CD4-positive, alpha-beta T cell treated with Interleukin-2 at 100 ng/mL for 4 hours (primary cell): ENCODE measurements at places on chromosomes 12 and 14.

- DNase-seq = no peak
Observed at GRCh38 chr14:52781629-52782028, 9.8 kb downstream of the GNPNAT1 start.

DNA sequence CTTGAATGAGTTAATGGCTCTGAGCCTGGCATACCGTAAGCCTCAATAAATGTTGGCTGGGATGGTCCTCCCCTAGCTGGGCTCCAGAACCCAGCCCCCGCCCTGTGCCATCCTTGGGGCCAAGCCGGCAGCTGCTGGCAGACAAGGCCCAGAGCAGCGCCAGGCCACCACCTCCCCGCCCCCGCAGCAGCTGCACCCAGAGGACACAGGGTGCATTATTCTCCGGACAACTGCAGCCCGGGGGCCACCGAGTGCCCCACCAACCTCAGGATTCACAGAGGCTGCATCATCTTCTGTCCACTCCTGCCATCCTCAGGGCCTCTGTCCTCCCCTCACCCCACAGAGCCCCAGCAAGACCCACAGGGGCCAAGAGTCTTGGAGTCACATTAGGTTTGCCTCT, 92.7 kb downstream of the NCOR2 start:
- no peak for DNase-seq

DNA sequence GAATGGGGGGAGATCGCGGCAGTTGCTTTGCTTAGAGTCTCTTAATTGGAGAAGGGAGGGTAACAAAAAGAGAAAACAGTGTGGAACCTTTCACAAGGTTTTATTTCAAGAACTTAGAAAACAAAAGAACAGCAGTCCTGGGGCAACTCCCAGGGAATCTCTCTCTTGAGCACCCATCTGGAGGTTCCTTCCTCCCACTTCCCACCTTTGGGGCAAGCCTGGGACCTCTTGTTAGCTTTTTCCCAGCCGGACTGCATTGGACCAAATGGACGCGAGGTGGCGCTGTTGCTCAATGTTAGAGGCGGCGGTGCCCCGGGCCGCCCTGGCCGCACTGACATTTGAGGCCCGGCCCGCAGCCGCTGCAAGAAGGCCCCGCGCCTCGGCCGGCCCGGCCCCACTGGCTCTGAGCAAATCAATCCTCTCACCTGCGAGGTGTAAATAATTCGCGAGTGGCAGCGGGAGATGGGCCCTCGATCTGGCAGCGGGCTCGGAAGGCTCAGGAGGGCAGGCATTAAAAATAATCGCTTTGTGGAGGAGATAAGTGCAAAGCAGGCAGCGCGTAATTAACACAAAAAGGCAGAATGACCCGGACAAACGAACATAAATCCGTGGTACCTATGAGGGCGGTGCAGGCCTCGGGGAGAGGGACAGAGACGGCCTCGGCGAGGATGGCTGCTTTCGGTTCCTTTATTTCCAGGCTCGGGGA, 2.8 kb upstream of the HOXC8 start:
- peak; percentile 84 for DNase-seq

GRCh38 chr12:84636801-84637290, 275.8 kb downstream of the SLC6A15 start:
- no peak for DNase-seq

DNA sequence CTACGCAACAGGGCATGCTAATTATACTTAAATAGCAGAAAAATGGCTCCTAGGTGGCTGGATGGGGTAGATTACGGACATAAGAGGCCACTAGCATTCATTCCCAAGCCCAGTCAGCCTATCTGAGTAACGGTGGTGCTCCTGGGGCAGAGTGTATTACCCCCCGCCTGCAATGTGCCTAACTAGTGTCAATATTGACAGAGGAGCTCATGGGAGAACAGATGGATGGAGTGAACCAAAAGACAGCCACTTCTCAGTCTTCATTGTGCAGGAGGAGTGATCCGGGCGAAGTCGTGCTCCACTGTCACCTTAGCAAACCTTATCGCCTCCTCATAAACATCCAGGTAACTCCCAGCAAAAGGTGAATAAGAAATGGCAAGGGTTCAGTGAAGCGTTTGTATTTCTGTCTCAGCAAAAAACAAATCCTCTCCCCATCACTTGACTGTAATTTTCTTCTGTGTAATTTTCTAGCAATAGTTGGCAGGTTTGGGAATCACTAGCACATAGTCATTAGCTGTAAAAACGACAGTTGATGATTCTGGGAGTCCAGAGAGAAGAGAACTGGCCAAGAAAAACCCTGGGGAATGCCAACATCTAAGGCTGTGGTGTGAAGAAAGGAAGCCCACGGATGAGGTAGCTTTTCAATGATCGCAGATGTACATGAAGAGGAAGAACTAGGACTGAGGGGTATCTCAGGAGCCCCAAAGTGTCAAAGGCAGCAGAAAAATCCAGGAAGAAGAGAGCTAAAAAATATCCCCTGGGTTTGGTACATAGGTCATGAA, 126.6 kb upstream of the BCL2L14 start:
- DNase-seq = no peak

DNA sequence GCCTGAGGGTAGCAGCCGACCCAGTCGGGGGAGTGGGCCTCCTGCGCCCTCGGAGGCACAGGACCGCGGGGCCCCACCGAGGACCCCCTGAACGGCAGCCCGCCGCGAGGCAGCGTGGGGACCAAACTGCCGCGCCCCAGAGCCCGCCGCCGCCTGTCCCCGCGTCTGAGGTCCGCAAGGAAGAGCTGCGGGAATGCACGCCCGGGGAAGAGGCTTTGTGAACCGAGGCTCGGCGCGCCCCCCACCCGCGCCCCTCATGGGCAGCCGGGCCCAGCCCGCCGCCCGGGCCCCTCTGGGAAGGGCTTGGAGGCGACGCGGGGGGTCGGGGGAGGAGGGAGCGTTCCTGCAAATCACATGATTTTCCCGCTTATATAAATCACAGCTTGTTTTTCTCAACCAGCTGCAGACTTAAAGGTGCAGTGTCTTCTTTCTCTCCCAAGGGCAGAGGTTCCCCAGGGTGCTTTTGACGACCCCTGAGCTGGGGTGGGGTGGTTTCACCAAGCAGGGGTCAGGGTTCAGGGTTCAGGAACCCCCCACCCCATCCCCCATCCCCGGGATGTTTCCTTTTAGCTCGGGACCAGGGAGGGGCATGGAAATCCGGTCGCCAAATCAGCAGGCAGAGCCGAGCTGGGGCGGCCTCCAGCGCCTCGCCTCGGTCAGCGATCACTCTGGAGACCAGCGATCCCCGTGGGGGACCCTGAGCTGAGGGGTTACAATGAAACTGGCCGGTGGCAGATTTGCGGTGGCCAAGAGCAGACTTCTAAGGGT, 44.7 kb upstream of the ATP23 start:
- peak; percentile 10 for DNase-seq

GRCh38 chr12:27794818-27795584, 15.0 kb upstream of the MANSC4 start:
- no peak for DNase-seq

DNA sequence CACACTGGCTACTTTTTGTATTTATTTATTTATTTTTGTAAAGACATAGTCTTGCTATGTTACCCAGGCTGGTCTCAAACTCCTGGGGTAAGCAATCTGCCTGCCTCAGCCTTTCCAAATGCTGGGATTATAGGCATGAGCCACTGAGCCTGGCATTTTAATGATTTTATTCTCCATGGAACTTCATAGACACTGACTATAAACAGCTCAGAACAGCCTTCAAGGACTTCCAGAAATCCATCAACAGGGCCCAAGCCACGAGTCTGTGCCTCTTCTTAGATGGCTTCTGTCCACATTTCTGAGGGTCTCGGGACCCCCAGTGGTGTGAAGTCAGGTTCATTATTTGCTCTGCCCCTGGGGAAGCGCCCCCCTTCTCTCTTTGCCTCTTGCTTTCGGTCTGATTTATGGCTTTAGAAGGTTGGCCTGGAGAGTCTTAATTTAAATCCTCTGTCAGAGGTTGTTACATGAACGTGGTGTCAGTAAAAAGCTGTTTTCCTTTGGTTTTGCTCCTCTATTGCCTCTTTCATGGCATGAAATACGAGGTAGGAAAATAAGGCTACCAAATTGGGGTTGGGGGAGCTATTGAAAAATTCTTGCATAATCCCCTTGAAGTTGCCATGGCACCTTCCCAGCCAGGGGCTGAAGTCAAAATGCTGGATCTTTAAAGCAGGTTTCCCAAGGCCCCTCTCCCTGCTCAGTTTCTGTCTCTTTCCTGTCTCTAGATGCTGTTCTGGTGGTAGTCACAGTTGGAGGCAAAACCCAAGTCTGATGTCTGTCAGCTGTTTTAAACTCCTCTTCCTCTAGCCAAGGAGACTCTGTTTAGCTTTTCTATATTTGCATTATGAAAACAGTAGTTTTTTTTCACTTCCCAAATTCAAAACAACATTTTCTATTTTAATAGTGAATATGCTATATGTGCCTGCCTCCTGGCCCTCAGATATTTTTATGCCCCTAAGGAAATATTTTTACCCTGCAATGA, 129.4 kb downstream of the SMOC1 start:
- no peak for DNase-seq

DNA sequence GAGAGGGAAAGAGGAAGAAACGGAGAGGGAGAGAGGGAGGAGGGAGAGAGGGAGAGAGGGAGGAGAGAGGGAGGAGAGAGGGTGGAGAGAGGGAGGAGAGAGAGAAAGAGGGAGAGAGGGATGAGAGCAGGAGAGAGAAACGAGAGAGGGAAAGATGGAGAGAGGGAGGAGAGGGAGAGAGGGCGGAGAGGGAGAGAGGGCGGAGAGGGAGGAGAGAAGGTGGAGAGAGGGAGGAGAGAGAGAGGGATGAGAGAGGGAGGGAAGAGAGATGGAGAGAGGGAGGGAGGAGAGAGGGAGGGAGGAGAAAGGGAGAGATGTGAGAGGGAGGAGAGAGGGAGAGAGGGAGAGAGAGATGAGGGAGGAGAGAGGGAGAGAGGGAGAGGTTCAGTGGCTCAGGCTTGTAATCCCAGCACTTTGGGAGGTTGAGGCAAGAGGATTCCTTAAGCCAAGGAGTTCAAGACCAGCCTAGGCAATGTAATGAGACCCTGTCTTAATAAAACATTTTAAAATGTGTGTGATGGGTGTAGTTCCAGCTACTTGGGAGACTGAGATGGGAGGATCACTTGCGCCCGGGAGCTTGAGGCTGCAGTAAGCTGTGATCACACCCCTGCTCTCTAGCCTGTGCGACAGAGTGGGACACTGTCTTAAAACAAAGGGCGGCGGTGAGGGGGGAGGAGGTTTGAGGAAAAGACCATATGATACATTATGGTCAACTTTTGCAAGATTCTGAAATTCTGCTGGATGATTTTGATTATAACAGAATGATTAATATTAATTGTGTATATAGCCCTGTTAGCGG, 21.3 kb upstream of the SNRPF start:
- no peak for DNase-seq

- no peak for DNase-seq
Observed at GRCh38 chr14:92236243-92236900, 86.6 kb upstream of the SLC24A4 start.

- no peak for DNase-seq
Observed at GRCh38 chr12:119594772-119595445, 1.3 kb downstream of the TMEM233 start.

GRCh38 chr14:91466192-91466591, 43.9 kb downstream of the PPP4R3A start:
- DNase-seq = no peak

DNA sequence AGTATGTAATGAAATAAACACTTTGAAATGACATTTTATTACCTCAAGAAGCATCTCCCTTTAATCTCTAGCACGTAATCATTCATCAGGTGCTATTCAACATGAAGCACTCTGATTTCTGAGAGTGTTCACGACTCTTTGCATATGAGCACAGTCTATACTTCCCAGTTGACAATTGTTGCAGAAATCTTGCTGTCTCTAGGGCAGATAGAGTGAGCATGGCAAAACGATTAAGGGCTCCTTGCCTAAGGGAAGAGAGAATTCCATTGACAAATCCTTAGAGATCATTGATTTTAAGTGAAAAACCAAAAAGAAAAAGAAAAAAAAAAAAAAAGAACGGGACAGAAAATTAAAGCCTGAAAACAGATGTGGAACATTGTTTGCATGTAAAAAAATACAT, 107.6 kb downstream of the C12orf50 start:
- no peak for DNase-seq

GRCh38 chr12:69991690-69992288, 166.8 kb downstream of the MYRFL start:
- DNase-seq = no peak

DNA sequence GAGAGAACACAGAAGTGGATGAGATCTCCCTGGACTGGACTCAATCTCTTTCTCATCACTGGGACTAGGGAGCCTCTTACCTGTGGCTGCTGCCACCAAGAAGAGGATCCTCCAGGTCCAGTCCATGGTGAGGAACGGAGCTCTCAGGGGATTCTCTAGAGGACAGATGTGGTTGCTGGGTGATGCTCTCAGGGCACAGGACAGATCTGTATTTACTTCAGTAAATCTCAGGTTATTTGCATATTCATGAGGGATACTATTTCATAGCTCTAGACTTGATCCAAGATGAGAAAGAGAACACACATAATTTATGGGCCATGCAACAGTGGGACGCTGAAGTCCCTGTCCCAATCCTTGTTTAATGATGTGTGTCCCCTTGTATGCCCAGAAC, 460.5 kb downstream of the TMEM121 start:
- DNase-seq = no peak

DNA sequence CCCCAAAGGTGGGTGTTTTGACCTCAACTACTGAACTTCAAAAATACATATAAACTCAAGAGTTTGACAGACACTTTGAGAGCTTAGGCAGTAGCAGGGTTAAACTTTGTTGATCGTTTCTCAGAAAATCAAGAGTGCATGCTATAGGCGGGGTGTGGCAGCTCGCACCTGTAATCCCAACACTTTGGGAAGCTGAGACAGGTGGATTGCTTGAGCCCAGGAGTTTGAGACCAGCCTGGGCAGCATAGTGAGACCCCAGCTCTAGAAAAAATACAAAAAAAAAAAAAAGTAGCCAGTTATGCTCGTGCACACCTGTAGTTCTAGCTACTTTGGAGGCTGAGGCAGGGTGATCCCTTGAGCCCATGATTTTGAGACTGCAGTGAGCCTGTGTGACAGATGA, 12.3 kb downstream of the NANOG start:
- no peak for DNase-seq

DNA sequence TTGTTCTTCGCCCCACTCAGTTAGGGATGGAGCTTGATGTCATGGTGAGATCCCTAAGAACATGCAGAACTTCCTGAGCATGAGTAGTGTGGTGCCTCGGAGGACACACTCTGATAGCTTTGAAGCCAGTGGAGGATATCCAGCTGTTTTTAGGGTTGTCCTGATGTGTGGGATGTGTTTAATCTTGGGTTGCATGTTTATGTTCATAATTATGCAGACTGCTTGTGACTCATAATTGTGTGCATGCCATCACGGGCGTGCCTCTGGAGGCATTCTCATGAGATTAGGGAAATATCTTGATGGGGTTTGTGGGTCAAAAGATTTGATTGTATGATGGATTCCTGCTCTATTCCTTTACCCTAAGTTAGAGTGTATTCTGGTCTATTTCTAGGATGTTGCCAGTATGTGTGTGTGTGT, 267.4 kb upstream of the PELI2 start:
- no peak for DNase-seq
